Fibroblast of gingiva (primary cell): ENCODE measurements at places on chromosomes 5 and 9.

GRCh38 chr5:149448431-149448830 lies 69.3 kb upstream of the IL17B start:
- no peak for DNase-seq

GRCh38 chr5:146909255-146910068 lies 30.9 kb upstream of the PPP2R2B start:
- no peak for DNase-seq

- no peak for DNase-seq
Measured at GRCh38 chr5:67807439-67807888, 408.1 kb upstream of the PIK3R1 start.

DNA sequence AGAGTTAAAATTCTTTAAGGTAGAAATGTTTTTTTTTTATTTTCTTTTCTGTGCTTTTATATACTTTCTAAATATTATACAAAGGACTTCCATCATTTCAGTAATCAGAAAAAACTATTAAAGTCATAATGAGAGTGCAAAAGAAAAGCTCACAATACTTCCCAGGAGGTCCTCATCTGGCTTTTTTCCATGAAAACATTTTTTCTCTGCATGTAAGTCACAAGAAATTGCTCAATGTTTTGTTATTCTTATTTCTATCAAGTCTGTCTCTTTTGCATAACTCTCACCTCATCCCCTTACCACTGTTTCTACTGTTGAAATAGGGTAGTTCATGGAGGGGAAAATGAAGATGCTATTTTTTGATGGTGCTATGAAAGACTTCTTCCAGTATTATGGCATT lies 375.0 kb downstream of the TMEM232 start:
- DNase-seq = peak; percentile 49

DNA sequence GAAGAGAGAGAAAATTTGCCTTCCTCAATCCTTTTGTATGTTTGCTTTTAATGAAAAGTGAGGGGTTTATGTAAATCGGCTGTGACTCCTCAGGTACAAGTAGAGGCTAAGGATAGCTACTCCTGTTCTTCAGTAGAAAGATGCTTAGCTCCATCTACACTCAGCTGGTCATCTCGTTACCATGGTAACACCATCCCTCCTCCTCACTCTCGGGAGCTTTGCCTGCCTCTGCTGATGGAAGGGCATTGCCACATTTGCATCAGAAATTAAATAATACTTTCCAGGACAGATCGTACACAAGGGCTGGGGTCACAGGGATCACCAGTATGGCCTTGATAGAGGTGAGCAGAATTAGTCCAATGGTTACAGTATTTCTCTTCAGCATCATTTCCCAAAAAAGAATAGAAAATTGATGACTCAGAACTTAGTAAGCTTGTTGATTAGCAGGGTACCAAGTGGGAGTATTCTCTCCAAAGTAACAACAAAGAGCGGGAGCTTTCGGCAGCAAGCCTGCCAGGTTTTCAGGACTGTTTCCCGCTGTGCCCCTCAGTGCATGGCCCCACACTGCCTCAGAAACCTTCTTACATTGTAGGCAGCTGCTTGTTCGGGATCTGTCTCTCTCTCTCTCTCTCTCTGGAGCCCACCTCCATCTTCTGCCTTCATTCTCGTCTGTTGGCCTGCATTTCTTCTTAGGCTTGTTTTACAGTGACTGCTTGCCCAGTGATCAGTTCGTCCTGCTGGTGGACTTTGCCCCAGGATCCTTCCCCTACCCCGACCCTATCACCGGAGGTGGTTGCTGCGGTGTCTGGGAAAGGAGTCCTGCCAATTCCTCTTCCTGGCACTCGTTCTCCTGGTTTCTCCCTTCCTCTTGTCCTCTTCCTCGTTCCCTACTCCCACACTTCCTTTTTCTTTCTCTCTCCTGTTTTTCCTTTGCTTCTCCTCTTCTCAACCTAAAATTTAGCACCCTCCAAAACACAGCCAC lies 51.9 kb upstream of the SNAPC3 start:
- DNase-seq = no peak

GRCh38 chr9:37209431-37210386 lies 89.3 kb downstream of the ZCCHC7 start:
- no peak for DNase-seq

- no peak for DNase-seq
Measured at GRCh38 chr9:131873891-131874440, 134.1 kb upstream of the RAPGEF1 start.

DNA sequence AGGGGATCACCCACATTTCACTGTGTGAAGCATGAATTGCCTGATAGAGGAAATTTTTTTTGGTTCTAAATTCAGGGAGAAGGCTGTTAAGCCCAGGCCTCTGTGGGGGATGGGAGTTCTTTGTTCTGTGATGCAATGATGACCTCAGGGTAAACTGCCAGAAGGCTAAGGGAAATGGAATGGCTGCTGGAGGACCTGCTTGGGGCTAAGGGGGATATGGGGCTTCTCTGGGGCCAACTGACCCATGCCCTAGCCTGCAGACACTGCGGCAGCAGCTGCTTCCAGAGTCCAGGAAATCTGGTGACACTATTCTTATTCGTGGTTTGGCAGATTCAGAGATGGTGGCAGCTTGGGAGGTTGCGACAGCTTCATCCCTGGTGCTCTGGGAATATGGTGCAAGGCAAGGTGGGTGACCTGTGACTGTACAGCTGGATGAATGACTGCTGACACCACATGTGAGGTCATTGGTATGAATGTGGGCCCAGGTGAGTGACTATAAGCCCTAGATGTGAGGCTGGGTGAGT lies 30.3 kb downstream of the VCP start:
- DNase-seq = peak; percentile 47

- no peak for DNase-seq
Measured at GRCh38 chr9:32253731-32254130, 130.7 kb upstream of the ACO1 start.

DNA sequence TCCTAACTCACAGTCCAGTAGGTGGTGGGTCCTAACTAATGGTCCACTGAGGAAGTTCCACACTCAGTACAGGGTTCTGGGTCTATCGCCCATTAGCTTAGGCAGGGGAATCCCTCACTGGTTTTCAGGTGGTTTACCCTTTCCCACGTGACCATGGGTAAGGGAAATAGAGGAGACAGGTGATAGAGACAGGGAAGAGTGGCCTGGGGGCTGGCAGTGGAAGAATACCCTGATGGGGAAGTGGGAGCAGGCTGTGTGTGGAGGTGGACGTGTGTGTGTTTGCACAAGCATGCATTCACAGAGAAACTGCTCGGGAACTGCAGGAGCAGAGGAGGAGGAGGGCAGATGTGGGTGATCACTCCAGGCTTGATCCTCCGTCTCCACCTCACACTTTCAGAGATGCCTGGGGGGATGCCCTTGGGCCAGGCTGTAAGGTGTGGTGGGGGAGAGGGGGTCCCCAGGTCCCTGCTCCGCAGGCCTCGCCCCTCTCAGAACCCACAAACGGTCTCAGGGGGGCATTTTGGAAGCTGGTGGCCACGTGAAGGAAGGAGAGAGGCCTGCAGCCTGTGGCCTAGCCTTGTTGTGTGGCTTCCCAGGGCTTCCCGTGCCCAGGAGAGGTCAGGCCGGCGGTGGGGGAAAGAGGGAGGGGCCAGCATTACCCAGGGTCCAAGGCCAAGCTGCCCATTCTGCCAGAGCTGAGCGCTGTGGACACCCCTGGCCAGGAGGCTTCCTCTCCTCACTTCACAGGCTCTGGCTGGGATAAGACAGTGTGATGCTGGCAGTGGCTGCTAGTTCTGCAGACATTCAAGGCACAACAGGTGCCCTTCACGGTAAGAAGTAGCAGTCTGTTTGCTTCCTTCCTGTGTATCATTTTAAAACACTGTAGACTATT lies 80.0 kb downstream of the OTULIN start:
- DNase-seq = no peak

GRCh38 chr5:55222985-55223811 lies 3.9 kb downstream of the MCIDAS start:
- DNase-seq = no peak

DNA sequence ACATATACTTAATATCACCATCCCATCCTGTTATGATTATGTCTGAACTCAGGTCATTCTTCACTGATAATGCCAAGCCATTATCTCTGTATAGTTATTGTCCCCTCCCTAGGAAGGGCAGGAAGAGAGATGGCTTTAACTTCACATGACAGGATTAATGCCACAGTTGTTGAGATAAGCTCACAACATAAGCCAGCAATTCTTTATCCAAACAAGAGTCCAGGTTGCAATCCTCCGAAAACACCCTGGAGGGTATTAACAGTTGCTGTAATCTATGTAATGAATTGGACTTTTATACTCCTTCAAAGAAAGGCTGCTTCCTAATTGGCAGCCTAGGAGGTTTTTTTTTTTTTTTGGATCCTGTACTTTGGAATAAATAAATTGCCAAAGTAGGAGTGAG lies 779.4 kb downstream of the SEMA5A start:
- DNase-seq = no peak

GRCh38 chr5:14337593-14337992 lies 194.5 kb downstream of the TRIO start:
- no peak for DNase-seq

DNA sequence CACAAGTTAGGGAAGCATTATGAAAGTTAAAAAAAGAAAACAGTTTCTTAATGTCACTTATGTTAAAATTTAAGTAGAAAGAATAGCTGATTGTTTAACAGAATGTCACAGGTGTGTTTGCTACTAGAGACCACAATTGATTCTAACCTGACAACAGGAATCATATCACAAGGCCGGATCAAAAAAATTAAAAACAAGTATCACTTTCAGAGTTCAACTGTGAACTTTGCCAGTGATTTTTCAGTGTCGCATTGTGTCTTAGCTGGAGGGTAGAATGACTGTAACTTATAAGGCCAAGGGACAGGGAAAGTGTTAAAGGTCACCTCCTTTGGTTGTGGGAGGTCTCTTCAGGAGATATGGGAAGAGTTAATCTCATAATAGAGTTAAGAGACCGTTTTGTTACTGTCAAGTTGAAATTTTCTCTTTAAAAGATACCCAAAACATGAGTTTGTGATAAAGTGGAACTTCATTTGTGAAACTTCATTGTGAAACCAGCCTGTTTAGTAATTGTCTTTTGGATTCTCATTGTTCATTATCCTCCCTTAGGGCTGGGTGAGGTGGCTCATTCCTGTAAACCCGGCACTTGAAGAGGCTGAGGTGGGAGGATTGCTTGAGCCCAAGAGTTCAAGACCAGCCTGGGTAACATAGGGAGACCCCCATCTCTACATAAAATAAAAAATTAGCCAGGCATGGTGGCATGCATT lies 40.9 kb downstream of the CPEB4 start:
- no peak for DNase-seq

- DNase-seq = no peak
Measured at GRCh38 chr5:60526336-60526875, 173.6 kb downstream of the DEPDC1B start.

- DNase-seq = no peak
Measured at GRCh38 chr5:169201597-169201996, 99.3 kb downstream of the SLIT3 start.

- peak; percentile 5 for DNase-seq
Measured at GRCh38 chr5:31757806-31758205, 118.9 kb downstream of the PDZD2 start.

GRCh38 chr9:89603767-89604665 lies 796 bp upstream of the GADD45G start:
- DNase-seq = no peak

DNA sequence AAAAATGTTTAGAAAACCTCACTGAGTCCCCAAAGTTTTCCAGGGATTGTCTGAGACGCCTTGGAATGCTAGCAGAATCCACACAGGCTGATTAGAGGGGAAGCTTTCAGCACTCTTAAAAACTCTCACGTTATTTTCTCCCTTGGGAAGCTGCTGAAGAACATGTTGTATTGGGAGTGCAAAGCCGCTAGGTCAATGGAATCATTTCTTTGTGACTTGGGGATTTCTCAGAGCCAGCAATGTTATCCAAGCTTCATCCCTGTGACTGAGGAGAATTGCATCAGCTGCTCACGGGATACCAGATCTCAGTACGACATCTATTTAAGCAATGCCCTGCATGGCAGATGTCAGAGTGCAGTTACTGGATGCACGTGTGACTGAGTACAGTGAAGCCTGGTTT lies 426.4 kb upstream of the MPDZ start:
- peak; percentile 80 for DNase-seq

GRCh38 chr9:76162086-76162730 lies 232.0 kb downstream of the RFK start:
- DNase-seq = no peak

DNA sequence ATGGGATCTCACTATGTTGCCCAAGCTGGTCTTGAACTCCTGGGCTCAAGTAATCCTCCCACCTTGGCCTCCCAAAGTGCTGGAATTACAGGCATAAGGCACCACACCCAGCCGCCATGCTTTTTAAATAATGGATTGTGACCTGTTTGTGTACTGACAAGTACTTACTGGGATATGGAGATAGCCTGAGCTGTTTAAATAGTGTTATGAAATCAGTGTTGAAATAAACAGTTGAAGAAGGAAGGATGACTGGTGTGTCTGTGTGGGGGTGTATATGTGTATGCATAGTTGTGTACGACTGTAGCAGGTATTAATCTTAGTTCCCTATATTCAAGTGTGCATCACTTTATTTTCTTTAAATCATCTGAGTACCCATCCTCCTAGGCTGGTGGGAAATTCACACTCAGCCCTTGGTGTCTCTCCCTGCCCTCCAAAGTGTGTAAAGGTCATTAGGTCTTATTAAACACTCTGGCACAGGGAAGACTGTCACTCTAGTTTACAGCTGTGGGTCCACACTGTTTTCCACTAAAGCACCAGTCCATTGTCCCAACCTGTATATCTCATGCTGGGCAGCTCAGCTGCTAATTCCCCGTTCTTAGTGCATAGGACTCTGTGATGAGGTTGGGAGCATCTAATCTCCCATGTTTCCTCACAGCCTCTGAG lies 91.0 kb downstream of the SNX18 start:
- DNase-seq = no peak

DNA sequence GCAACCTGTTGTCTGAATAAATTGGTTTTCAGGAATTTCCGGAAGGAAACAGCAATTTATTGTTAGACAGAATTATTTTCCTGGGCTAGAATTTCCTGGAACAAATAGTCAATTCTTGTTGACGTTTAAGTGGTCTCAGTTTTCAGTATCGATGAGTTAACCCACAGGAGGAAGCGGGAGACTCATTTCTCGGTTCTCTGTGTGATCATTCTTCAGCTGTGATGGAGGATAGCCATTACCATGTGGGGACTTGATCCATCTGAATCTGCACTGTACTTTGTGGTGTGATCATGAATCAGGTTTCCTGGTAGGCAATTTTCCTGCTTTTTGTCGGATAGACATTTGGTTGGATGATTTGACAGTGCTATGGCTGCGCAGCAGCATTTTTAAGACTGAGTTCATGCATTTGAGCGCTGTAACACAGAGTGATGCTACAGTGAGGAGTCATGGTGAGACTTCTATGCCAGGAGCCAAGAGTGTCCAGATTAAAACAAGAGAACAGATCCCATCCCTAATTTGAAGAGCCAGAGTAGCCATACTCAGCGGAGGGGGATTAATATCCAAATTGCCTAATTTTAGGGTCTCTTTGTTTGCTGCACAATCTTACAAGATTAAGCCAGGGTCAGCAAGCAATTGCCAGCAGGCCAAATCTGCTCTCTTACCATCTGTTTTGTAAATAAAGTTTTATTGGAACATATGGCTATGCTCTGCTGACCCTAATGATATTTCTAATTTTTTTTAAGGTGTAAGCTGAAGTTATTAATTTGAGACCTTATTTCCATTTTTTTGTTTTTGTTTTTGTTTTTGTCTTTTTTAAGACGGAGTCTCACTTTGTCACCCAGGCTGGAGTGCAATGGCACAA lies 355.9 kb downstream of the RAB3C start:
- no peak for DNase-seq
